Hair follicular keratinocyte (primary cell): ENCODE measurements at places on chromosomes 6 and 20. TPM values are rescaled to one million over a fixed set of nuclear protein-coding genes. Genes with fewer than 3 reads are reported as not detected.

The CD83 gene
- total RNA-seq = 3.4 and 6.2 TPM in 2 replicates

The ABHD16B gene
- total RNA-seq = not detected in 2 replicates

The FOXF2 gene
- total RNA-seq = 0.49 TPM in 1 of 2 replicates, not detected in the other

The NTSR1 gene
- total RNA-seq = 0.23 TPM in 1 of 2 replicates, not detected in the other

The DEFB124 gene
- not detected in 2 replicates for total RNA-seq

The TPD52L2 gene
- 146 and 151 TPM in 2 replicates for total RNA-seq

The STX11 gene
- total RNA-seq = 0.15 and 0.16 TPM in 2 replicates

The MED20 gene
- 16.5 TPM in 2 replicates for total RNA-seq

The TJAP1 gene
- total RNA-seq = 21.9 and 29.0 TPM in 2 replicates

The ADGRF5 gene
- not detected in 2 replicates for total RNA-seq

The TMEM217 gene
- 0.23 and 1.2 TPM in 2 replicates for total RNA-seq

The WASF1 gene
- total RNA-seq = 19.5 and 24.6 TPM in 2 replicates

The PTPRK gene
- total RNA-seq = 46.3 and 54.1 TPM in 2 replicates

The MATN4 gene
- not detected in 2 replicates for total RNA-seq

The PRL gene
- total RNA-seq = not detected in 2 replicates

The SLC35A1 gene
- total RNA-seq = 7.4 and 8.9 TPM in 2 replicates

The RAMACL gene
- total RNA-seq = 0.55 TPM in 1 of 2 replicates, not detected in the other

The MUCL3 gene
- total RNA-seq = not detected in 2 replicates

The TRDN gene
- not detected in 2 replicates for total RNA-seq

The MMP24 gene
- total RNA-seq = under 0.01 TPM in 1 of 2 replicates, not detected in the other

The C20orf96 gene
- total RNA-seq = 0.15 and 0.23 TPM in 2 replicates

The ZC3H12D gene
- total RNA-seq = not detected in 2 replicates

The RSPO3 gene
- total RNA-seq = not detected in 2 replicates

The SPEF1 gene
- not detected in 2 replicates for total RNA-seq

The CAGE1 gene
- total RNA-seq = 0.27 TPM in 1 of 2 replicates, not detected in the other

The C6orf15 gene
- 0.16 TPM in 1 of 2 replicates, not detected in the other for total RNA-seq

The AVP gene
- total RNA-seq = not detected in 2 replicates

The MOXD1 gene
- total RNA-seq = 3.4 and 4.3 TPM in 2 replicates

The ZSCAN23 gene
- total RNA-seq = 0.87 and 2.5 TPM in 2 replicates

The NRM gene
- 7.4 and 12.4 TPM in 2 replicates for total RNA-seq

The PCK1 gene
- not detected in 2 replicates for total RNA-seq

The SAMD3 gene
- total RNA-seq = 0.16 TPM in 1 of 2 replicates, not detected in the other

The VWA7 gene
- 0.19 and 0.86 TPM in 2 replicates for total RNA-seq

The CYP39A1 gene
- 1.8 and 5.7 TPM in 2 replicates for total RNA-seq

The DSP gene
- total RNA-seq = 168 and 255 TPM in 2 replicates

The ABCF1 gene
- 34.5 and 41.9 TPM in 2 replicates for total RNA-seq

The SLC2A10 gene
- 0.16 and 0.19 TPM in 2 replicates for total RNA-seq

The SSTR4 gene
- total RNA-seq = not detected in 2 replicates

The PLEKHG1 gene
- total RNA-seq = 0.84 and 3.7 TPM in 2 replicates

The CCDC170 gene
- under 0.01 and 1.1 TPM in 2 replicates for total RNA-seq

The CASS4 gene
- not detected in 2 replicates for total RNA-seq

The C6orf141 gene
- 21.5 and 23.2 TPM in 2 replicates for total RNA-seq

The SAMHD1 gene
- total RNA-seq = 3.5 and 8.2 TPM in 2 replicates

The OXT gene
- total RNA-seq = not detected in 2 replicates

The C20orf141 gene
- not detected in 2 replicates for total RNA-seq

The TMC2 gene
- not detected in 2 replicates for total RNA-seq

The ULBP1 gene
- total RNA-seq = 1.3 and 2.8 TPM in 2 replicates

The OPN5 gene
- not detected in 2 replicates for total RNA-seq

The HLA-G gene
- total RNA-seq = 0.23 TPM in 1 of 2 replicates, not detected in the other

The WFDC2 gene
- total RNA-seq = not detected in 2 replicates

The VPS16 gene
- 26.0 and 28.3 TPM in 2 replicates for total RNA-seq

The PCED1A gene
- 12.2 and 14.3 TPM in 2 replicates for total RNA-seq

The SPATS1 gene
- not detected in 2 replicates for total RNA-seq

The CFAP61 gene
- 0.08 TPM in 1 of 2 replicates, not detected in the other for total RNA-seq

The SNHG17 gene
- 10.9 and 13.9 TPM in 2 replicates for total RNA-seq

The RPS6KA2 gene
- 49.3 and 94.4 TPM in 2 replicates for total RNA-seq

The ERVFRD-1 gene
- not detected in 2 replicates for total RNA-seq

The CABLES2 gene
- total RNA-seq = 3.8 and 5.3 TPM in 2 replicates

The CALHM5 gene
- 0.04 TPM in 1 of 2 replicates, not detected in the other for total RNA-seq
